ENCODE measurements at places on chromosomes 3 and 15.

- DNase-seq = no peak
Measured at GRCh38 chr3:76930712-76931111, 109.2 kb upstream of the ROBO2 start.

DNA sequence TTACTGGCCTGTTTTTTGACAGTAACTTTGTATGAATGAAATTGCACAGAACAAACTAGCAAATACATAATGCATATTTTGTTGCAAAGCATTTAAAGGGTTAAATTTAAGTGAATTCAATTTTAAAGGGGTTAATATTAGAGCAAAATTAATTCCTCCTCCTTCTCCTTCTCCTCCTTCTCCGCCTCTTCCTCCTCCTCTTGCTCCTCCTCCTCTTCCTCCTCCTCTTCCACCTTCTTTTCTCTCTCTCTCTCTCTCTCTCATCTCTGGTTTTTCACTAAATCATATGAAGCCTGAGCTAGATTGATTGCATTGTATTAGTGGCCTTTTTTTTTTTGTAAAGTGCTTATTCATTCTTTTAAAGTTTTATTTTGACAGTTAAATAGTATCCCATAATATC is 154.5 kb downstream of the THRB start:
- no peak for DNase-seq

DNA sequence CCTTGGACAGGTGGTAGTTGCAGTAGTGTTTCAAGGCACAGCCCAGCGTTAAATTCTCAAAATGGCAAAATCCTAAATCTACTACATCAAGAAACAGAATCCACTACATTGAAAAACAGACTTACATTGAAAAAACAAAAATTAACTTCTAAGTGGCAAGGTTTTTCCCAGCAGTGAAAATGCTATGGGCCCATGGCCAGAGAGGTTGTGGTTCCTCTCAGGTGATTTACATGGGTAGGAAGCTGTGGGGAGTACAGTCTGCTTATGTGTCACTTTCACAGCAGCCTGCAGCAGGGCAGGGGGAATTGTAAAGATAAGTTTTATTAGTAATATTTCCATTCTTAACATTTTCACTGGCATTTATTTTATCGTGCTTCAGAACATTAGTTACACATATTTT is 24.9 kb downstream of the TTC14 start:
- DNase-seq = no peak

DNA sequence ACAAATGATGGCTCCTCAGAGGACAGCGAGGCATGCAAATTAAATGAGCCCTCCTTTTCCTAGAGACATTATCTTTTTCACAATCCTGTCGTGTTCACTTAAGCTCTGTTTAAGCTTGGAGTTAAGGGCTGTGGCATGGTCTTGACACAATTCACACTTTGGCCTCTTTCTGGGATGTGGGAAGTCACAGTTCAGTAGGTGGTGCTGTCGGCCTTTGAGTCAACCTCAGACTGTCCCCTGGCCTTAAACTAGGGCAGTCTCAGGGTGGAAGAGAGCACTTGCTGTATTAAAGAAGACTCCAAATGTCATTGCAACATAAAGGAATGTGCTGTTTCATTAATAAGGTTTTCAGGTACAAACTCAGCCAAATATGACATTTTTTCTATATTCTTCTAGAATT is 351.0 kb downstream of the MCTP2 start:
- DNase-seq = peak; percentile 69

DNA sequence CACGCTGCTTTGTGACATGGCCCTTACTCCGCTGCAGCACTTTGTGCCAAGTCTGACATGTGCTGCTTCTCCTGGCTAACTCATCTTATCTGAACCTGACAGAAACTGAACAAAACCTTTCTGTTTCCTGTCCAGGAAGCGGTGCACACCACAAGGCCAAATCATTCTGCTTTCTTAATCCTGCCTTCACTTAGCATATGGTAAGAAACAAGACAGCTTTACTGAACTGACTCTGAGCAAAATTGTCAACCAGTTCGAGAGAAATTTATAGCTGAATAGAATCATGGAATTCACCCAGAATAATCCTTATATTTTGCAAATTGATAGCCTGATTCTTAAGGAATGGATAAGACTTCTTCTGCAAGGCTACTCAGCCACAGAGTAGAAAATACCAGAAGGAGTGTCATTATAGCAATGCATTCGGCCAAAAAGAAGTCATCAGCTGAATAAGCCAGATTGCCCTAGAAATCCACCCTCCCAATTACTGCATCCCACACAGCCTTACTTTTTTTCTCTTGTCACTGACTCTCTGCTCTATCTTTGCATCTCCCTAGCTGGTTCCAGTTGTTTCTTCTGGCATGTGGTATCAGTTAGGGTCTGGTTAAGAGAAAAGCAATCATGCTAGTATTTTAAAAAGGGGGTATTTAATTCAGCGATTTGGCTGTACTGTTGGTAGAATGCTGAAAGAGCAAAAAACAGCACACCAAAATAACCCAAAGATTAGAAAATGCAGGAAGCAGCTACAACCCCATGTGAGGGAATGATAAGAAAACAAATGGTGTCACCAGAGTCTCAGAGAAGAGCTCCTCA is 41.6 kb upstream of the STRIT1 start:
- DNase-seq = no peak

DNA sequence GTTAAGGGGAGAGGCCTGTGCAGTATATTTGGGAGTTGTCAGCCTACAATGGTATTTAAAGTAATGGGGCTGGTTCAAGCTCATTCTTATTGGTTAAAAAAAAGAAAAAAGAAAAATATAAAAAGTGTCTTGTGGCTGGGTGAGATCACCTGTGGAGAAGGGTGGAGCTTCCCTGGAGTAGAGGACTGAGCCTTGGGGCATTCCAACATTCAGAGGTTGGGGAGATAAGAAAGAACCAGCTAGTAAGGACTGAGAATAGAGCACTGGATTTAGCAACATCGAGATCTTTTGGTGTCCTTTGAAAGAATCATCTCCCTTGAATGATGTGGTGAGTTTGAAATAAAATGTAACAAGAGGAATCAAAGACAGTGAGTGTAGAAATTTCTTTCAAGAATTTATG is 5.2 kb downstream of the SLC49A4 start:
- no peak for DNase-seq

GRCh38 chr3:132549890-132550578 is 47.0 kb upstream of the ACKR4 start:
- peak; percentile 51 for DNase-seq

DNA sequence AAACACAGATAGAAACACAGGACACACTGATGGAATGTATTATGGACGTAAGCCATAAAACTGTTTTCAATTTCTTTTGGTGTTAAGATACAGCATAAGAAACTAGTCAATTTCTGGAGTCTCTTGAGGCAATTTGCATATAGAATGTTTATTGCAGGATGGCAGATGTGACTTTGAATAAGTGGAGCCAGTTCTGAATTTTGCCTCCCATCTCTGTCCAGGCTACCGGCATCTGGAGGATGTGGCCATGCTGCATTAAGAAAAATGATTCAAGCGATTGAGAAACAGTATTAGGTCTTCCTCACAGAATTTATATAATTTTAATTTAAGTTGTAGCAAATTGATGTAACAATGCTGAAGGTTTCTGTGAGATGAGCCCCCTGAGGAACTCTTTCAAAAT is 81.5 kb downstream of the CHST2 start:
- no peak for DNase-seq

- DNase-seq = peak; percentile 25
Measured at GRCh38 chr3:54358969-54359694, 236.8 kb downstream of the CACNA2D3 start.

Measured in Daoy (cell line).